ENCODE measurements at places on chromosomes 4 and X.
A peak's percentile ranks its signal among the peaks of the same experiment; 100 is the strongest.

DNA sequence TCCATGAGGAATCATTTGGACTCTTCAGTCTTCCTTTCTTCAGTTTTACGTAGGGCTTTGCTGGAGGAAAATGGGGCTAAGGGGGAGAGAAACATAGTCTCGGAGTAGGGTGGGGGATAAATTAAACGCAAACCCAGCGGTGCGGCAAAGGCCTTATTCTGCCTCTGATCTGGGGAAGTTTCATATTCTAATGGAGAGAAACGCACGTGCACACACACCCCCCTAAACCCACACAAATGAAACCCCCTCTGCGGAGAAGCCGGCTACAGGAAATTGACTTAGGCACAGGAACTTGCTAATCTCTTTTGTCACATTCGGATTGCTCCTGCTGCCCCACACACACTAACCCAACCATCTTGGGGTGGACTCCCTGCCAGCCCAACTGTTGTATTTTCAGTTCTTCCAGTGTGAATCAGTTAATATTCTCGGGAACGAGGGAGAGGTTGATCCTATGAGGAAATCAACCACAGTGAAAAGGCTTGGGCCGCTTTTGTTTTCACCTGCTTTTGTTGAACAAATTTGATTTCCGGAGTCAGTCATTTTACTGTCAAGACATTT is at the start of gene RHOH:
RHOH (plus strand) TSS at position 308 of the 558 bp plus-strand sequence. CDS start 46,356 bp downstream, outside the sequence.
- DNase-seq, result no peak

- DNase-seq, result peak; percentile 60
Observed at GRCh38 chrX:24298191-24298590, 15.7 kb downstream of the SUPT20HL2 start.

- peak; percentile 84 for DNase-seq
Observed at GRCh38 chr4:137601934-137602333, 69.6 kb upstream of the PCDH18 start.

DNA sequence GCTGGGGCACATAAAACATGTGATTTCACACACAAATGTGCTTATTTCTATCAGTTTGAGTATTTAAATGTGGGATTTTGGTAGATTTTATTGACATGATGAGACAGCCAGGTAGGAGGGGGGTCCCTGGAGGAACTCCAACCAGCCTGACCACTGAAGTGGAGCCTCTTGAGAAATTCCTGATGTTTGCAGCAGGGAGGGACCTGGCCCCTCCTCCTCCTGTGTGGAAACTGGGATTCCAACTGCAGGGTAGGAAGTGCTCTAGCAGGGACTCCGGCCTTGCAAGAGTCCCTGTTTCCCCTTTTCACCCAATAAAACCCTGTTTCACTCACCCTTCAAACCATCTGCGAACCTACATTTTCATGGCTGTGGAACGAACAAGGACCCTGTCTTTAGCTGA is 2224.0 kb upstream of the AGA start:
- peak; percentile 56 for DNase-seq

DNA sequence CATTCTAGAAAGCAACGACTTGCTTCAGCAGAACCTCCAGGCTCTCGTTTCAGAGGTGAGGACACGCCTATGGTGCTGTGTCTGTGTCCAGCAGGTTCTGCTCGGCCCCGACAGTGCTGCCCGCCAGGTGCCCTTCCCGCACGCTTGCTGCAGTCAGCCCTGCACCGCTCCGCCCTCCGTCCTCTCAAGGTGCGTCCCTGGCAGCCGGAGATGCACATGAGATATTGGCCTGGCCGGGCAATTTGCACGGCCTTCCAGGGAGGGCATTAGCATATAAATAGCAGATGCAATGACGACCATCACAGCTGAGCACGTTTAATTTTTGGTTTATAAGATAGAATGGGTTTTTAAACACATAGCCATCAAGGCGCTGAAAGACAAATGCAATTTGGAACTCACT is 14.4 kb downstream of the UVSSA start:
- no peak for DNase-seq

- DNase-seq, result peak; percentile 70
Observed at GRCh38 chrX:97494756-97495372, 611.2 kb downstream of the RPA4 start.

GRCh38 chrX:19886883-19887531 is 393 bp downstream of the SH3KBP1 start:
- DNase-seq, result peak; percentile 55

DNA sequence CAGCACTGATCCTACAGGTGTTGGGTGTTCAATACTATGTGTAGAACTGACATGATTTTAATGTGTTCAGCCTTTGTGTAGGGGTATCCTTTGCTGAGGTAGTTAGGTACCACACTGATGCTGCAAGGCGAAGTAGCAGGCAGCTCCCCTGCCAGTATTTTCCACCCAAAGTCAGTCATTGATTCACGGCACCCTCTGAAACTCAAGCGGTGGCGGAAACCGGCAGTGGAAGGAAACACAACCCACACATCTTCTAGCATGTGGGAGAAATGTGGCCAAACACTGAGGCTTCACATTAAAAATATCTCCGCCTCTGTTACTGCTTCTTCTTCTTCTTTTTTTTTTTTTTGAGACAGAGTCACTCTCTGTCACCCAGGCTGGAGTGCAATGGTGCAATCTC is 126.3 kb downstream of the AASDH start:
- no peak for DNase-seq

GRCh38 chrX:1464041-1464970 is 11.6 kb upstream of the ASMTL start:
- peak; percentile 37 for DNase-seq

Measured in islet precursor cell (in vitro differentiated cells).